ENCODE measurements at places on chromosomes 3 and 15. TPM values are rescaled to one million over a fixed set of nuclear protein-coding genes. Genes with fewer than 3 reads are reported as not detected.

Gene DNAH12
- polyA plus RNA-seq = 0.06 TPM

- no peak overlapping the region for H3K27ac ChIP-seq
- no peaks in the 10 kb centered on the region for H3K27me3 ChIP-seq
- no peak for DNase-seq
- H3K4me3 ChIP-seq = no peak overlapping the region
- H3K4me1 ChIP-seq = no peaks in the 10 kb centered on the region
Observed at GRCh38 chr3:72606005-72606800, 242.0 kb downstream of the SHQ1 start.

DNA sequence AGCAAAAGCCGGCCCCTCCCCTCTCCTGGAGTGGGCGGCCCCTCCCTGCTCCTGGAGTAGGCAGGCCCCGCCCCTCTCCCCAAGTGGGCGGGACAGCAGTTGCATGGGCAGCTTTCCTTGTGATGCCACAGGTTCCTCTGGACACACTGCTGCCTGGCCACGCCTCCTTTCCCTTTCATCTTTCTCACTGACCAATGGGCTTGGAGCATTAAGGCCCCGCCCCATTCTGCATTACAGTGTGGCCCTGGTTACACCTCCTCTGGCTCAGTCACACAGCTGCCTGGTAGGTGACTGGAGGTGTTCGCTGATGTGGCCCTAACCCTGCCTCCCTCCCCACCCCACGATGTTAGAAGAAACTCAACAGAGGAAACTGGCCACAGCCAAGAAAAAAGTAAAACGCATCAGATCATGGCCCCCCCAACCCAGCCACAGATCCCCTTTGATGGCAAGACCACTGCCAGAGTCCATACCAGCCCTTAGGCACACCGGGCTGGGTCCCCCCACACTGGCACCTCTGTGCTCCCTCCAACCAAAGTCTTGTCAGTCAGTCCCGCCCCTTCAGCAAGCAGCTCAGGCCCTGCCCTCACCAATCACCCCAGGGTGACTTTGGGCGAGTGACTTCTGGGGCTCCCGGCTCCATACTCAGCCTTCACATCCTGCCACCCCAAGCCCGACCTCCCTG is 84.3 kb downstream of the ADAMTS7 start:
- no peak for DNase-seq
- no peaks in the 10 kb centered on the region for H3K36me3 ChIP-seq
- H3K4me3 ChIP-seq = no peak overlapping the region
- no peak overlapping the region for H3K27ac ChIP-seq
- no peaks in the 10 kb centered on the region for H3K4me1 ChIP-seq

Gene ZNF35
- 8.0 TPM for polyA plus RNA-seq

GRCh38 chr3:31772758-31773473 is 208.1 kb downstream of the OSBPL10 start:
- peak; percentile 9 for DNase-seq
- H3K4me3 ChIP-seq = no peak overlapping the region
- H3K36me3 ChIP-seq = no peaks in the 10 kb centered on the region
- H3K27ac ChIP-seq = no peak overlapping the region
- H3K4me1 ChIP-seq = no peaks in the 10 kb centered on the region

DNA sequence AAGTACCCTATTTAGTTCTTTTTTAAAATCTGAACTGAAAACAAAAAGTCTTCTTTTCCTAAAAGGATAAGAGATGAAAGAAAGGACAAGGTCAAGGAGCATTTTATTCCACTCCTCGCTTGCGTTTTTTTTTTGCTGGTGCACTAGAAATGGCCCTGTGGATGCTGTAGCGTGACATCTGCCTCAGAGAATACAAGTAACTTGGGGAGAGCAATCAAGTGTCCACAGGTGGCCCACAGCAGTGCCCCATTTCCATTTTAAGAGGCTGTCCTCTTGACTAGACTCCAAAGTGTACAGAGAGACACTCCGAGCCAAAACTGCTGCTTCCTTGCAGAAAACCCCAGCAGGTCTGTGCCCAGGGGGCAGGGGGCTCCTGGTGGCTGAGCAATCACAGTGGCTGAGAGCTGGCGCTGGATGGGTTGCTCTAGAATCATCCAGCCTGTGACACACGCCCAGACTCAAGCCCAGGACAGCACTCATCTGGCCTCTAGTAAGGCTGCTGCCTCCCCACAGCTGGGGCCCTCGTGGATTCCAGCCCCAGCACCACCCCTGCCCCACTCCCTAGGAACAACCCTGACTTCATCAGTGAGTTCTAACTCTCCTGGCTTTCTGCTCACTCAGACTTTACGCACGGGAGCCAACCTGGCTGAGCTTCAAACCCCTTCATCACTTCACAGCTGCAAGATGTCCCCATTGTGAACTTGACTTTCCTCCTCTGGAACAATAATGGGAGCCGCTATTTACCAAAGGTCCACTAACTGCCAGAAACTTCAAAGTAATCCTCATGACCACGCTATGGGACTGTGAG is 71.1 kb upstream of the SPATA12 start:
- H3K4me1 ChIP-seq = peaks cover 6% of the 10 kb centered on the region
- H3K4me3 ChIP-seq = no peak overlapping the region
- DNase-seq = peak; percentile 23
- no peak overlapping the region for H3K27ac ChIP-seq

Measured in fibroblast of lung (primary cell).